ENCODE measurements at places on chromosomes 1 and 21.

DNA sequence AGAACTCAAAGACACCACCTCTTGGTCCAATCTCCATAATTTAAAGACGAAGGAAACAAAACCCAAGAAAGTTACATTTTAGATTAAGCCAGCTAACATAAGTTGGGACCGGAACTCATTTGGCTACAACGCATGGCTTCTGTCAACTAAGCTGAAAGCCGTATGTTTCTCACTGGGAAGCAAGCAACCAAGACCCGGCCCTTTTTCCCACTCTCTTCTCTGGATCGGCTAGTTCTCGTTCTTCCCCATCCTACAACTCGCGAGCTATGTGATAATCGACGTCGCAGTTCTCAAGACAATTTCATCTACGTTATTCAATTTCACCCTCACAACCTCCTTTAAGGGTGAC lies 601 bp downstream of the CCT8 start:
- DNase-seq: peak; percentile 28

DNA sequence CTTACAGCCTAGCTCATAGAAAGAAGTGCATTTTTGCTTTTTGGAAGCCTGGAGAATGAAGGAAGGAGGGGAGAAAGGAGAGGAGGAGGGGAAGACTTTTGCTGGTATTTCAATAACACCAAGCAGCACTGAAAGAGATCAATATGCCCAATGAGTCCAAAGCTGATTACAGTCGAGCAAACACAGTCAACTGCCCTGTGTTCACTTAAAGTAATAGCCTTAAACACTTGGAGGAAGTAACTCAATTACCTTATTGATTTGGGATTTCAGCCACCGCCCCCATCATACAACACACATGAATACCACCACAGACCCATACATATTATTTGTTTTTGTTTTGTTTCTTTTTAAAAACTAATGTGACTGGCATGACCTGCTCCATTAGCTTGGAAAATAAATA lies 23.3 kb upstream of the RXRG start:
- DNase-seq: no peak

- DNase-seq: no peak
These were observed 58.5 kb downstream of the RUSC1 start for GRCh38 chr1:155379180-155379579.

GRCh38 chr1:119091618-119092017 lies 48.8 kb downstream of the WARS2 start:
- no peak for DNase-seq

DNA sequence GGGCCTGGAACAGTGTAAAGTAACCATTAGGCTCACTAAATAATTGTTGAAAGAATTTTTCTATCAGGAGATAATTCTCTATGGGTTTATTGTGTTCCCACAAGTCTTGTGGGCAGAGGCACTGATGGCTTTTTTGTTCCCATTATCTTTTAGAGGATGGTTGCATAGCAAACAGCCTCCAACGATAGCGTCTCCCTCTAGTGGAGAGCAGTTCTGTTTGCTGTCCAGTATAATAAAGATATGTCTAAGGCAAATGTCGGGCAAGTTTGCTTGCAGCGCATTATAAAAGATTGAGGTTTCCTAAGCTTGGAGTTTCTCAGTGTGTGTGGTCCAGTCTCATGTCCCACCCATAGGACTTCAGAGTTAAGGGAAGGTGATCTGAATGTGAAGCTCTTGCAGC lies 1.3 kb upstream of the SLC6A17 start:
- DNase-seq: no peak

DNA sequence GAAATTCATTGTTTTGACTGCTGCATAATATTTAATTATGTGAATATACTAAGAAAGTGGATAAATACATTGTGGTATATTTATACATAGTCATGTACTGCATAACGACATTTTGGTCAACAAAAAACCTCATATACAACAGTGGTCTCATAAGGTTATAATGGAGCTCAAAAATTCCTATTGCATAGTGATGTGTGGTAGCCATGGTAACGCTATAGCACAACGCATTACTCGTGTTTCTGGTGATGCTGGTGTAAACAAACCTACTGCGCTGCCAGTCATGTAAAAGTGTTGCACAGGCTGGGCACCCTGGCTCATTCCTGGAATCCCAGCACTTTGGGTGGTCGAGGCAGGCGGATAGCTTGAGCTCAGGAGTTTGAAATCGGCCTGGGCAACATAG lies 52.6 kb upstream of the NHLH2 start:
- DNase-seq: no peak

DNA sequence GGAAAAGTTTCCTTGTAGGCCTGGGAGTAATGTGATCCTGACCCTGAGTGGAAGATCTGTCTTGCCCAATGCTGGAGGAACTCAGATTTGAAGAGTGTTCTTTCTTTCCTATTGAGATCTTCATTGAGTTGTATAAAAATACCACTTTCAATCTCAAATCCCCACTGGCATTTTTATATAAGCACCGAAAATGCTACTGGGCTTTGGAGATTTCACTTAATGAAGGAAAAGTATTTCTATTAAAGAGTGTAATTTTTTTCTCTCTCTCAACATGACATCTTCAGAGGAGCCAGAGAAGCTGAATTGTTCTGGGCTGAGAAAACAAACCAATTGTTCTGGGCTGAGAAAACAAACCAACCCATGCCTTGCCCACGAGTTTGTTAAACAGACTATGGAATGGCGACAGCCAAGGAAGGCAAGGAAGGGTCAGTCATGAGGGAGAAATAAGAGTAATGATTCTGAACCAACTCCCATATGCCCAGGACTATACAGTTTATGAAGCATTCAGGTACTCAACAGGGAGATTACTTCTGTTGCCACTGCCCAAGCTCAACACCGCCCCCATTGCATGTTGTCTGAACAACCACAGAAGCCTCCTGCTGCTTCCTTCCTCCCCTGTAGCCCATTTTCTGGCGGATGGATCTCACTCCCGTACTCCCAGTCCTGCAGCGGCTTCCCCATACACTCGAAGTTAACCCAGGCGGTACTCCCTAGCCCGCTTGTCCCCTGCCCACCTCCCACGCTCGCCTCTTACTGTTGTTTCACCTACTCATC lies 103.2 kb downstream of the BEND5 start:
- DNase-seq: no peak

- DNase-seq: peak; percentile 41
These were observed 698.6 kb downstream of the LTN1 start for GRCh38 chr21:28294051-28294450.

DNA sequence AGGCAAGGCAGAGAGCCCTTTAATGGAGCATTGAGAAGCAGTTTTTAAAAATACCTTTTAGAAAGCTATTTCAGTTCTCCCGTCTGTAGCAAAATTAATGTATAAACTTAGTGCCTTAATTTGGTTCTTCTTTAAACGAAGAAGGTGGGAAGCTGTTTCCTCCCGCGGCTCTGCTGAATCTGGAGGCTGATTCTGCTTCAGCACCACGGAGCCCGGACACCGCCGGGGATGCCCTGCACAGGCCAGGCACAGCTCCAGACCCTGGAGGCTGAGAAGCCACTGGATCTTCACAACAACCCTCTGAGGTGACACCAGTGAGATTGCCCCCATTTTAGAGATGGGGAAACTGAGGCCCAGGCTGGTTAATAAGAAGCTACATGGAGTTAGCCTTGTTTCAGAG lies 175.8 kb upstream of the VAMP3 start:
- DNase-seq: no peak

GRCh38 chr21:16194095-16194787 lies 464.5 kb downstream of the USP25 start:
- DNase-seq: peak; percentile 60

- no peak for DNase-seq
These were observed 13.7 kb upstream of the TRIM62 start for GRCh38 chr1:33195556-33195955.

GRCh38 chr1:150902346-150902745 lies 15.4 kb downstream of the CTXND2 start:
- no peak for DNase-seq

DNA sequence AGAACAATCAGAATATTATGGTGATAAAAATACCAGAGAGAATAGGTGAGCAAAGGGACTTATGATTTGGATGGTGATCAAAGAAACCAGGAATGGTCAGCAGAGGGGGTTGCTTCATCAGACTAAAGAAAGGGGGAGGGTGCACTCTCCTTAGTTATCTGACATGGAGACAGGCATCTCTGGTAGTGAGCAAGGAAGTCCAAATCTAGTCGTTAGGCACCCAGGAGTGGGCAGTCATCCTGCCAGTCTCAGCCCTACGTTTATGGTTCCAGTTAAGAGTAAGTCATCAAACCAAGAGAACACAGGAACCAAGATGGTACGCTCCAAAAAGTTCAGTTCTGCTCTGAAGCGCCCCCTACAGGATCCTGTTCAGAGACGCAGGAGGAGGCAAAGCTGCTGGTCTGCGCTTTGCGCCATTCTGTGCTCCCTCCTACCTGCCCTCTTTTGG lies 28.6 kb downstream of the EBNA1BP2 start:
- DNase-seq: no peak

- DNase-seq: no peak
These were observed 23.2 kb downstream of the CRCT1 start for GRCh38 chr1:152537496-152537895.

DNA sequence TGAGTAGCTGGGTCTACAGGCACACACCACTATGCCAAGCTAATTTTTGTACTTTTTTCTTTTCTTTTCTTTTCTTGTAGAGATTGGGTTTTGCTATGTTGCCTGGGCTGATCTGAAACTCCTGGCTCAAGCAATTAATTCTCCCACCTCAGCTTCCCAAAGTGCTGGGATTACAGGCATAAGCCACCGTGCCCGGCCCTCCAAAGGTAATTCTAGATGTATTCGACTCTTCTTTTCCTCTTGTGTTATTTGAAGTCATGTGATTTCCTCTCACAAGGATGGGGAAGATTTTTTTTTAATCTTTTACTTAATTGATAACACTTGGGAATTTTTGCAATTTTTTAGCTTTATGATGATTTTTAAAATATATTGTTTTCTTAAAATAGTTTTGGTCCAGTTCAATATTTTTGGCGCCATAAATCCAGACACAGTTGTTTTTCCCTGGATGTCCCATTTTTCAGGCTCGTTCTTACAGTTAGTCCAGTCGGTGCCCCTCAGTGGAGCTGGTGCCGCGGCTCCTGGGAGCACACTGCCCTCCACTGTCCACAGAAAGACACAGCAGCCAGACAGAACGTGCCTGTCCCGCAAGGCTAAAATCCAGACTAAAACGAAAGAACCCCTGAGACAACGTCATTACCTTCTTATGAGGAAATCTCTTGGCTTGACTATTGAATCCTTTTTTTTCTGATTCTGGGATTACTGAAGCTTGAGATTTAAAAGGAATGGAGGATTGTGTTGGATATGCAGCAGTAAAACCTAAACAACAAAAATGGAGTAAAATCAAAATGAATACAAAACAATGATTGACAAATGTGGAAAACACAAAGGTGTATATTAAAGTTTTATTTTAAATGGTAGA lies 22.4 kb downstream of the STPG1 start:
- DNase-seq: peak; percentile 86

DNA sequence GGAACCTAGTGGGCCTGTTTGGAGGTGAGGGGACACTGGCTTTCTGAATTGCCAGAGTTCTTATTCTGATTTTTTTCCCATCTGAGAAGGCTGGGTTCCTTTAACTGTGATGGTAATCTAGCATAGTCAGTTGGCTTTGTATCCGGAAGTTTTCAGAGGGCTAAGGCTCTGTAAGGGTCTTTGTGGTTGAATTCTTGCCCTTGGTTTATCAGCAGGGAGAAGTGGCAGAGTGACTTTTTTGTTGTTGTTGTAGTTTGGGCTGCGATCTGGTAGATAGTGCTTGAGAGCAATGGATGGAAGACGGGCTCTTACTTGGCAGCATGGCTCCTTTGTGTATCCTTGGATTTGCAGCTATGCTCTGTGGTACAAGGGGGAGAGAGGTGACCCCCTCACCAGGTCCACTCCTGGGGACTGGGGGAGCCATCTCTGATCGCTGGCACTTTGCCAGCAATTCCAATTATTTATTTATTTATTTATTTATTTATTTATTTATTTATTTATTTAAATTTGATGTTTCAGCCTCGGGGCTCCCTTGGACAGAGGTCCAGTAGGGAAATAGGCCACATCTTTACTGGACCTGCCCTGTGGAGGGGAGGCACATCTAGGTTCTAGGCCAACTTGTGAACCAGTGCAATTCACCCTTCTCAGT lies 18.5 kb downstream of the TCP10L start:
- DNase-seq: no peak

DNA sequence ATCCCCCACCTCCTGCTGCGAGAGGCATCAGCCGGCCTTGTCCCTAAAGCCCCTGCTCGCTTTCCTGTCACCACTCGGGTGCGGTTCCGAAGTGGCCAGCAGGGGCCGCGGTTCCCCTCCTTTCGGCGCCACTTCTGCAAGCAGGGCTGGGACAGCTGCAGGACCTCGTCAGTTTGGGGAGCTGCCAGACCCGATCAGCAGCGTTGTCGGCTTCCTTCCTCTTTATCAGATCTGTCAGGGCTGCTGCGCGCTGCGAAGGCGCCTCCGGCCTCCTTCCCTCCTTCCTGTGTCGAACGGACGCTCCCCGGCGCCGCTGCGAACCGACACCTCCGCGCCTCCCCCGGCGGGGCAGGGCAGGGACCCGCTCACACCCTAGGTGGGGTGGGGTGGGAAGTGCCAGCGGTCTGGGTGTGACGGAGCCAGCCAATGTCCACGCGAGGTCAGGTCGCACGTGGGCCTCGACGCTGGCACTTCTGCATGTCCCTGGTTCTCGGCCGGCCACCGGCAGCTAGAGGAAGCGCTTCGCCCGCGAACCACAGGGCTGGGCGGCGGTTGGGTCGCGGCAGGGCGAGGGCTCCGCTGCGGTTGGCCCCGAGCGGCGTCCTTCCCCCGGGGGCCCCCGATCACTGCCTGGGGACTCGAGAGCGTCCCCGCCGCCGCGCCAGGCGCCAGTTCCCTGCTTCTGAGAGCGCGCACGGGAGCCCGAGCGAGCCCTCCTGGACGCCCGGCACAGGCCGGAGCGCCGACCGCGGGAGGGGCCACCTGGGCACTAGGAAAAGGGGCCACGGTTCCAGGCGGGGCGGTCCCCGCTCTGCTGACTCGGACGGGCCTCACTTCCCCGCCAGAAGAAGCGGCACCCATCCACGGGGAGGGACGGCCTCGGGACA lies 81.8 kb downstream of the RUNX3 start:
- peak; percentile 89 for DNase-seq

GRCh38 chr1:245234217-245235081 lies 79.7 kb downstream of the KIF26B start:
- no peak for DNase-seq

DNA sequence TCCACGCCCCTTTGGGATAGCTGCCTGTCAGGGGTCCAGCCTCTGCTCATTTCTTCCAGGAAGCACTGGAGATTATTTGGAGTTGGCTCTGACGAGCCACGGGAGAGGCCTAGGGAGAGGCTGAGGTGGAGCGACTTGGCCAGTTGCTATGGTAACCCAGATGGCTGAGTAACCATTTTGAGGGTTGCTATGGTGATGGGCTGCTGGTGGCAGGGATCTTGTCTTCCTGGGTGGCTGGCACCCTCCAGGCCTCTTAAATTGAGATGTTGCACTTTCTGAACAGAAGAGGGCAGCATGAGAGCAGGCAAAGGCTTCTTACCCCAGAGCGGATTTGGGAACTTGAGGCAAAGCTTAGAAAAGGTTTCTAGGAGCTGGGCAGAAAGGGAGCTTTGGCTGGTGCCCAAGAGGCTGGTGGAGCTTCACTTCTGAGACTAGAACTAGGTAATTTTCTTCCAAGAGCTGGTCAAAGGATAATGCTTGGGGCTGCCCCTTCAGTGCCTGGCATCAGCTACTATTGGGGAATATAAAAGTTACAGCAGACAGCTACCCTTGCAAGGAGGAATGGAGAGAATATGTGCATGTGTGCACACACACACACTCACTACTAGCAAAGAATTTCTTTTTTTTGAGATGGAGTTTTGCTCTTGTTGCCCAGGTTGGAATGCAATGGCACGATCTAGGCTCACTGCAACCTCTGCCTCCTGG lies 72.5 kb downstream of the NDUFS5 start:
- peak; percentile 96 for DNase-seq

GRCh38 chr1:182670032-182670749 lies 14.2 kb downstream of the RGS8 start:
- DNase-seq: no peak

GRCh38 chr1:64472805-64473204 lies 2.9 kb downstream of the CACHD1 start:
- DNase-seq: no peak

Measured in AG08395 (cell line).